ENCODE measurements at places on chromosomes 5 and 9. TPM values are rescaled to one million over a fixed set of nuclear protein-coding genes. Genes with fewer than 3 reads are reported as not detected.

TEX48 gene
- not detected for total RNA-seq

SPATA31C1 gene
- not detected for total RNA-seq

CCDC171 gene
- 2.4 TPM for total RNA-seq

HTR1A gene
- not detected for total RNA-seq

ACTL7B gene
- total RNA-seq, result not detected

ARID3C gene
- total RNA-seq, result 1.5 TPM

SPINK5 gene
- total RNA-seq, result not detected

TXNDC15 gene
- total RNA-seq, result 81.3 TPM

GMCL2 gene
- total RNA-seq, result 0.03 TPM

GFI1B gene
- total RNA-seq, result not detected

DBN1 gene
- total RNA-seq, result 295 TPM

HMCN2 gene
- not detected for total RNA-seq

- DNase-seq, result no peak
These were observed 55.4 kb downstream of the ARHGAP26 start for GRCh38 chr5:142825378-142826089.

DNA sequence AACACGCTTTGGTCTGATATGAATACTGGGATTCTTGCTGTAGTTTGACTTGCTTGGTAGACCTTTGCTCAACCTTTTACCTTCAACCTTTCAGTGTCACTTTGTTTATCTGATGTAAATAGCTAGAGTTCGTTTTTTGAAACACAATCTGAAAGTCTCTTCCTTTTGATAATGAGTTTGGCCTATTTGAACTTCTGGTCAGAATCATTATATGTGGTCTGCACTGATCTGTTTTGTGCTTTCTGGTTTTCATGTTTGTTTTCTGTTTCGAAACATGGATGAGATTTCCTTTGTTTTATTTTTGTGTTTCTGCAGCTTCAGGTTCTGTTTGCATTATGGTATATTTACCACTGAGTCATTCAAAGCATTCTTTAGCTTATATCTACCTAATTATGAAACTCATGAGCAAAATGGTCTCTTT is 217.5 kb downstream of the GABBR2 start:
- no peak for DNase-seq

DNA sequence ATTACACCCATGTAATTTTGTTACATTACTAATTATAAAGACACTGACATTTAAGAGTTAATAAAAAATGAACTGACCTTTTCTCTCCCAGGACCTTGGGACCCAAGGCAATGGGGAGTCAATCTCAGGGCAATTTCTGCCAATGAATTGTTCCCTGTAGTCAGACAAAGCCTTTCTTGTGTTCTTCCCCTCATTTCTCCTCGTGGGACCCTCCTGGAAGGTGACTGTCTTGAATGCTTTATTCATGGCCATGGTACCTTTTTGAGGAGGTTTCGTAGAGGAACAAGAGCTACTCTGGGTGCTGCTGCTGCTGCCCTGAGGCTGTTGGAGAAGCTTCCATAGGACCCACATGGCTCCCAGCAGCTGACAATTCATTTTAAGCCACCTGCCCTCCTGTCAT is 190.3 kb downstream of the SNX18 start:
- no peak for DNase-seq

DNA sequence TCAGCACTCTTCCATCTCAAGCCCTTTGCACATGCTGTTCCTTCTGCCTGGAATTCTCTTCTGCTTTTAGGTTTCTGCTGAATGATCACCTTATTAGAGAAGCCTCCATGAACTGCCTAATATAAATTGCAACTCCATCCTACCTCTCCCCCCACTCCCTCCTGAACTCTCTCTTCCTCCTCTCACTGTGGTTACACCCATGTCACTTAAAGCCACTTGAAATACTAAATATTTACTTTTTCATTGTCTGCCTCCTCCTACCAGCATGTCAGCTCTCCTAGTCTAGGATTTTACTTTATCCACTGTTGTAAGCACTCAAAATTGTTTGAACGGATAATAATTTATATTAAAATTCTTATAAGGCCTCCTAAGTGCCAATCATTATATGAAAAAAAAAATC is 43.8 kb downstream of the ACTL7B start:
- no peak for DNase-seq

GRCh38 chr9:22111954-22112247 is 102.8 kb upstream of the CDKN2B start:
- DNase-seq, result no peak

- DNase-seq, result no peak
These were observed 102.7 kb downstream of the GOLPH3 start for GRCh38 chr5:32071351-32071944.

GRCh38 chr5:132059043-132059695 is 1.3 kb upstream of the IL3 start:
- DNase-seq, result peak; percentile 87

- DNase-seq, result no peak
These were observed 158.4 kb upstream of the PIK3R1 start for GRCh38 chr5:68057191-68057590.

DNA sequence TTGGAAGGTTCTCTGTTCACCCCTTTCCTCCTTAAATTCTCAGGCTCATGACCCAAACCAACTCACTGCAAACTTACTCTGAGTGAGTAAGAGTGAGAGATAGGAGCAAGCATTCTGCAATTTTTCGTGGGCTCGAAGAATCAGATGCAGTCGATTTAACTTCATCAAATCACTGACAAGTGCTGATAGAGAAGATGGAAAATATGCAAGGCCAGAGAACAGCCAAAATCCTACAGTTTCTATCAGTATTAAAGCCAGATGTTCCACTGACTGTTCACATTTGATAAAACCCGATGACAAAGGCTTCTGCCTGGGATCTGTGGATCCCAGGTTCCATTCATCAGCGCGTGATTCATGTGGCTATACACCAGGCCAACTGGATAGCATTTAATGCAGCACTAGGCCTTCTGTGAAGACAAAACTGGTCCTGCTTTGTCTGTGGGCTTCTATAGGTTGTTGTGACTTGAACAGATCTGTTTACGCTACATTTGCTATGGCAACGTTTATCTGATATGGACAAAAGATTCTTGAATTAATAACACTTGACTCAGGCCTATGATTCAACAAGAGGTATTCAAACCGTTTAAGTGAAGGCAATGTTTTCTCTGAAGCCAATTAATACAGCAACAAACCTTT is 251.2 kb downstream of the NFIB start:
- no peak for DNase-seq

- DNase-seq, result peak; percentile 90
These were observed 140.9 kb downstream of the AOPEP start for GRCh38 chr9:94867281-94867841.

DNA sequence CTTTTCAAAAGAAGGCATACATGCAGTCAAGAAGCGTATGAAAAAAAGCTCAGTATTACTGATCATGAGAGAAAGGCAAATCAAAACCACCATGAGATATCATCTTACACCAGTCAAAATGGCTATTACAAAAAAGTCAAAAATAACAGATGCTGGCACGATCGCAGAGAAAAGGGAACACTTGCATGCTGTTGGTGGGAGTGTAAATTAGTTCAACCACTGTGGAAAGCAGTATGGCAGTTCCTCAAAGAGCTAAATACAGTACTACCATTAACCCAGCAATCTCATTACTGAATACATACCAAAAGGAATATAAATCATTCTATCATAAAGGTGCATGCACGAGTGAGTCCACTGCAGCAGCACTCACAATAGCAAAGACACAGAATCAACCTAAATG is 24.5 kb downstream of the RETREG1 start:
- DNase-seq, result no peak

- no peak for DNase-seq
These were observed 297.8 kb downstream of the NPR3 start for GRCh38 chr5:33008751-33009418.

GRCh38 chr9:523444-523843 is 308.8 kb downstream of the DOCK8 start:
- no peak for DNase-seq

- no peak for DNase-seq
These were observed 22.1 kb downstream of the LRRC19 start for GRCh38 chr9:26983340-26983739.

DNA sequence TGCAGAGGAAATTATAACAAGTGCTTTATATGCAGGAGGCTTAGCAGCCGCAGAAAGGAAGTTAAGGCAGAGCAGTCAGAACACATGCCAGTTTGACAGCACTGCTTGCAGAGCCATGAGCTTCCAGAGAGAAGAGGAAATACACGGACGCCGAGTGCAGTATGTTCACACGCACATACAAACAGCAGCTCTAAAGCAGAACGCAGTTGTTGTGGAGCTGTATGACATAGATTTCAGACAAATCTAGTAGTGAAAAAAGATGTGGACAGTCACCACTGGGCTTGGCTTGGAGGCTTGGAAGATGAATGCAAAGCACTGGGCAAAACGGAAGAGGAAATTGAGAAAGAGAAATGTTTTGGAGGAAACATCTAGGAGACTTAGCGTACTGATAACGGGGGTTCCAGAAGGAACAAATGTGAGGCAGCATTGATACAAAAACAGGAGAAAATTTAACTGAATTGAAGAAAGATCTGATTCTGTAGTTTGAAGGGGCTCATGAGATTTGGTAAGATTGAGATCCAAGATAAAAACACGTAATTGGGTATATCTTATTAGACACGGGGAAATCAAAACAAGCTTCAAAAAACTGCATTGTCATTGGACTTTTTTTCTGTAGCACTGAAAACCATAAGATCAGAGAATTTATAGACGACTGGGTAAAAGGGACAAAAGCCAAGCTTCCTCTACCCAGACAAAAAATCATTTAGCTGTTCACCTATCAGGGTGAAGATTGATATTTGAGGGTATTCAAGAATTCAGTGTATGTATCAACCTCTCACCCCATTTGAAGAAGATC is 19.6 kb upstream of the ROPN1L start:
- no peak for DNase-seq

DNA sequence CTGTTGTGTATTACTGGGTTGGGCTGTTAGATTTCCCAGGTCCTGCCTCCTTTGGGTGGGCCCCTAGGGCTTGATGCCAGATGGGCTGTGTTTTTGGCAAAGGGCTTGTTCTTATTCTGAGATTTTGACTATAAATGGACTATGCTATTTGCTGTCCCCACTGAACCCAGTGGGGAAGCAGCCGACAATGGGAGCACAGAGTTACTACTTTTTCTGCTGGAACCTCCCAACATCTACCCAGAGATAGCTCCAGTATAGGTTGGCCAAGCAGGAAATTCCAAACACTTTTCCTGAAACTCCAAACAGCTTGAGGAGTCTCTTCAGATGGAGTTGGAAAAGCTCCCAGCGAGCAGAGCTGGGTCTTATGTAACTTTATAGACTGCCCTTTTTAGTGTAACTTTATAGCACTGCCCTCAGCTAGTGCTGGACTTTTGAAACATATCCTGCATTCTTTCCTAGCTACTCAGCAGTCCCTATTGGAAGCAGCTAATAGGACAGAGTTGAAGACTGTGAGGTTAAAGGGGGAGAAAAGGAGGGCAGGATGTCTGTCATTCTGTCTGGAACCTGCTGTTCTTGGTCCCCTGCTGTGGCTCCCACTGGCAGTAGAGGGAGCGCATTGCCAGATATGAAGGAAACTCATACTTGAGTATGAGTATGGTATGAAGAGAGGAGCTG is 21.0 kb downstream of the RUSC2 start:
- peak; percentile 65 for DNase-seq

- DNase-seq, result no peak
These were observed 607.6 kb downstream of the EBF1 start for GRCh38 chr5:158492136-158492535.

DNA sequence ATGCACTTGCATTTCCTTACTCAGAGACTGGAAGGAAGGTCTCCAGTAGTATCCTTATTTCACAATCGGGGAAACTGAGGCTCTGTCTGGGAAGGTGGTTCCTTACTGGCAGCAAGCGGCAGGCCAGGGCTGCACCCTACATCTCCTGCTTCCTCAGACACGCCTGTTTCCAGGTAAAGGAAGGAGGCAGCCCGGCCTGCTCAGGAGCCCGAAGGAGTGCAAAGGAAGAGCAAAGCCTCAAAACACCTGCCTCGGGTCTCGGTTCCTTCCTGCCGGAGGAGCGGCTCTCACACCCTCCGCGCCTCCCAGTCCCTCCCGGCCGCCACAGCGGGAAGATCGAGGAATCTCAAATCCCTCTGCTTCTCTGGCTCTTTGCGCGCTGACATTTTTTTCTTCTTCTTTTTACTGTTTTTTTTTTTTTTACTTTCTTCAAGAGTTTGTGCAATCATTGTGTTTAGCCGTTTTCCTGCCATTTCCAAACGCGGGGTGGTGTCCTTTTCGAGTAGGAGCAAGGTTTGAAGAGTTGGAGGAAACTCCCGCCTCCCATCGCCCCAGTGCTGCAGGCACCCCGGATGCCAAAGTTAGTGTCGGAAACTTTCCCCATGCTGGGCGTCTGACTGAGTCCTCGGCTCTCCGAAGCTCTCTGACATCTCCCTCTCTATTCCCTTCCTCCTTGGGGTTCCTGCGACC is 1.0 kb downstream of the GGTA1 start:
- DNase-seq, result peak; percentile 4

DNA sequence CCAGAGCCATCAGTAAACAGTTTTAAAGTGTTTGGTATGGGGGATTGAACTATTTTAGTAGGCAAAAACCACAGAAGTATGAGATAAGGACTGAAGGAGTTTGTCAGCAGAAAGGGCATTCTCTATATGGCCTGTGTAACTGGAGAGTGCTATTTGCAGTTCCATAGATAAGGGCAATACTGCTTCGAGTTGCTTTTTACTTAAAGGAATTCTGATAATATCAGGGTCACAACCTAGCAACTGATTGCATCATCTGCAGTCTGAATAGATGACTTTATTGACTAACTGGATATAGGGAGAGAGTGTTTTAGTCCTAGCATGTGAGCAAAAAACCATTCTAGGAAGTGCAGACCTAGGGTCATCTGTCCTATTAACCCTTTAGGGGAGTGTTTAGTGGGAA is 645.2 kb upstream of the PTPRD start:
- no peak for DNase-seq

GRCh38 chr9:78725503-78725902 is 428.6 kb downstream of the PSAT1 start:
- DNase-seq, result no peak

- DNase-seq, result no peak
These were observed 31.0 kb upstream of the SLC1A3 start for GRCh38 chr5:36575361-36575781.

All from G401 (cell line).